ENCODE measurements at places on chromosomes 5 and 9.

DNA sequence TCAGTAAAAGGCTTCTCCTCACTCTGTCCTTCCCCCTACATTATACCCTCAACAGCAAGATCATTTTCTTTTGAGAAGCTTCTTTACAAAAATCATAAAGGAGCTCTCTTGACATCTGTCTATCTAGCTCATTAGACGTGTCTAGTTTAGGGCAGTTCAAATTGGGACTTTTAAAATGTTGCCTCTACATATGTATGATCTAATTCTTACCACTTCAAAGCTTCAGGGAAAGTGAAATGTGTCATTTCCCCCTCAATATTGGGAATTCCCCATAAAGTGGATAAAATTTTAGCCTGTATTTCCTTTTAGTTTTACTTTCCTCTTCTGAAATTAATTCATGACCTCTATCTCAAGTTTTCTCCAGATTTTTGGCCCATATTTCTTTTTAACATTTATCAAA is 323.7 kb downstream of the ARRDC3 start:
- no peak for DNase-seq

DNA sequence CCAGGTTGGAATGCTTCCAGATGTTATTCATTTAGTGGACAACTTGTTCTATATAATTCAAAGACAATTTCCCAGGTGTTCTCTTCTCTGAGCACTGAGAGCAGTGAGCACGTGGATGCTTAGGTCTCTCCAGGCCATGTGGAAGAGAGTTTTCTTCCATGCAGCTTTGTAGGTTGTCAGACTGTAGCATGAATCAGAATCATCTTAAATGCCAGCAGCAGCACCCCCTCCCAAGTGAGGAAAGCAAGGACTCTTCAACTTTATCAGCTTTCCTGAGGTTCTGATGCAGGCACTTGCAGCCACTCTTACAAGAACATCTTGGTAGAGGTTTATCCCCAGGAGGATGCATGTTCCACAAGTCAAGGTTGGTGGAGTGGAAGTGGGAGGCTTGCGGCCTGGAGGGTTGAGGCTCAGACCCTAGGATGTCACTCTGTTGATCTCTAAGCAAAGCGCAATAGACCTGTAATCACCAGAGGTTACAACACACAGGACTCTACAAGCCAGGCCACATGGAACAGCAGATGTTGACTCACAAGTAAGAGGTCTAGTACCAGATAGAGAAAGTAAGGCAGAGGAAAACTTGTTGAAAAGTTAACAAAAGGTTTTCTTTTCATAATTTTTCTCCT is 47.7 kb downstream of the UGCG start:
- DNase-seq, result no peak

GRCh38 chr5:123449424-123449974 is 26.3 kb upstream of the CEP120 start:
- no peak for DNase-seq

GRCh38 chr5:116613445-116613844 is 38.8 kb upstream of the SEMA6A start:
- DNase-seq, result no peak

GRCh38 chr5:110342683-110343082 is 383.8 kb downstream of the TMEM232 start:
- no peak for DNase-seq
